ENCODE measurements at places on chromosomes 5 and 9.

DNA sequence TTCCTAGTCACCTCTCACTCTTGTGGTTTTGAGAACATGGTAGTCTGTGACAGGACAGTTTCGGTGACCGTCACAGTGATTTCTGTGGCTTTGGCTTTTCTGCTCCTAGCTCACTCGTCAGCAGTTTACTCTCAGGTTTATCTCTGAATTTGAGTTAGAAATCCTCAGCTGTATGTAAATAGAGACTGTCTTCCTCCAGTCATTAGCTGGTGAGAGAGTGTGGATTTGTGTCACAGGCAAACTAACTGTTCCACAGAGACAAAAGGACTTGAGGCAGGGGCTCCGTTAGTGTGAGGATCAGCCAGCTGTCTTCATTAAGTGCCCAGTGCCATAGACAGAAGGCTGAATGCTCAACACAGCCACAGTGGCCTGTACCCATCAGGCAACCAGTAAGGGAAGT is 131.4 kb downstream of the CD180 start:
- no peak for DNase-seq

DNA sequence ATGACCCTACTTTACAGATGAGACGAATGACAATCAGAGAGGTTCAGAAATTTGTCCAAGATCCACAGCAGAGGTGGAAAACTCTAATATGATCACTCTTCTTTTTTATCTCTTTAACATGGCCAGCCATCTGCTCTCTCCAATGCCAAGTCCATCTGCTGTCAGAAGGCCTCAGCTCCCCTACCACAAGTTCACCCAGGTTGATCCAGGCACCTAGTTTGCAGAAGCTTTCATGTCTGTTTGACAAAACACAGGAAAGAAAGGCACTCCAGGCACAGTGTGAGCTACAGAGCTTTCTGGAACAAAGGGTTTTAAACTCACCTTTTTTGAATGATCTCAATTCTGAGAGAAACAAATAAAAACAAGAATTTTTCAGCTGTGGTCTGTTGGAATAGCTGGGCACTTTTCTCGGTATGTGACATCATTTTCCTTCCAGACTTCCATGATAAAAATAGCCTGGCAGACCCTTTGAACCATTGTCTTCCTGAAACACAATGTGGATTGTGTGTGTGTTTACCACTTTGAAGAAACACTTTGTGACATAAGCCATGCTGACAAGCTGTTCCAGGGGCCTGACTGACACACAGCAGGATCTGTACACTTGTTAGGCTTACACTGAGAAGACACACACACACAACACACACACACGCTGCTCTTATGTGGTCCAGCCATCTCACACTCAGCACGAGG is 214.3 kb downstream of the AGTPBP1 start:
- DNase-seq, result no peak

GRCh38 chr9:94613003-94613402 is 19.4 kb upstream of the FBP2 start:
- DNase-seq, result no peak

DNA sequence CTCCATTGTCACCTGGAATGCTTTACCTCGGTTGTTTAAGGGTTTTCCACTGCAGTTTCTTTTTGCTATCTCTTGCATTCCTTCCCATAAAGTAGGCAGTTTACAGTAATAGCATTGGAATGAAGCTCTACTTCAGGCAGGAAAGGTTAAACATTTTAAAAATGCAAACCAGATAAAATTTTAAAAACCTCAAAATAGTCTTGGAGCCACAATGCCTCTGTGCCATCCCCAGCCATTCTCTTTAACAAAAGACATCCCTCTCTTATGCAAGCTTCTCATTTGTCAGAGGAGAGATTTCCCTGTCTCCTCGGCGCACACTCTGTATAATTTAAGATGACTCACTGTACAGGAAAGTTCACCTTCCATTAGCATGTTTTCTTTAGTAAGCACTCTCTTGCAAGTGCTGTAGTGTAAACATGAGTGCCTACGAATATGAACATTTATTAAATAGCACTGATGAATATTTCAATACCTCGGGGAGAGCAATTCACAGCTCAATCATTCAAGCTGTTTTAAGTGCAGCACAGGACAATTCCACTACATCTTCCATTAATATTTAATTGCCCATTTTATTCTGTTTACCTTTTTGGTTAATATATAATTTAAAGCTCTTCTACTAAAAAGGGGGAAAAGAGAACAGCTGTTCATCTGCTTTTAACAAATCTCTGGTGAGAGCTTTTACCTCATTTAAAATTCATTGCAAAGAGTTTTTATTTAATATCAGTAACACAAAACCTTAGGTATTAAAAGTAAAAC is 343.6 kb downstream of the SPATA31D1 start:
- DNase-seq, result no peak

DNA sequence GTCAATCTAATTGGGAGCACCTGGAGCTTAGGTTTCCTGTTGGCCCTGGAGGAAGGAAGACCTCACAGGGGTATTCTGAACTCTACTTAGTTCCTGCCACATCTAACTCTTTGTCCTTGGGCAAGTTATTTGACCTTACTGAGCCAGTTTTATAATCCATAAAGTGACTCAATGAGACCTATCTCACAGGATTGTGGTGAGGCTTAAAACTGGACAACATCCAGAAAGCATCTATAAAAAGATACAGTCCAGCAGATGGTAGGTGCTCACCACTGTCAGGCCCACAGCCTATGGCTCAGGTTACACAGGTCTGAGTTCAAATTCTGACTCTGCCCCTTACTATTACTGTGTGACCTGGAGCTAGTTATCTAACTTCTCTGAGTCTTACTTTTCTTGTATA is 23.3 kb downstream of the KCNV2 start:
- no peak for DNase-seq

DNA sequence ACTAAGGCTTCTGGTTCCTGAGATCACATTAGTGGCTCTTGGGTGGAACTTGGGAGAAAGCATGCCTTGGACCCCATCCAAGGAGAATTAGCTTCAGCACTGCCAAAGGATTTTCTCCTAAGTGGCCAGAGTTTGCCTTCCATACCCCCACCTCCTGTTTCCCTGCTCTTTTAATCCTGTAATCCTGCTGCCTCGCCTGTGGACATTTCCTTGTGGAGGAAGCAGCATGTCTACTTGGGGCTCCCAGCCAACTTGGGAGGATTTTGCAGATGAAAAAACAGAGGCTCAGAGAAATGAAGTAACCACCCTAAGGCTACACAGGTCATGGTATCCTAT is 1.6 kb downstream of the ARSI start:
- DNase-seq, result no peak

- no peak for DNase-seq
Observed at GRCh38 chr9:68780380-68780712, 75.3 kb downstream of the PIP5K1B start.

DNA sequence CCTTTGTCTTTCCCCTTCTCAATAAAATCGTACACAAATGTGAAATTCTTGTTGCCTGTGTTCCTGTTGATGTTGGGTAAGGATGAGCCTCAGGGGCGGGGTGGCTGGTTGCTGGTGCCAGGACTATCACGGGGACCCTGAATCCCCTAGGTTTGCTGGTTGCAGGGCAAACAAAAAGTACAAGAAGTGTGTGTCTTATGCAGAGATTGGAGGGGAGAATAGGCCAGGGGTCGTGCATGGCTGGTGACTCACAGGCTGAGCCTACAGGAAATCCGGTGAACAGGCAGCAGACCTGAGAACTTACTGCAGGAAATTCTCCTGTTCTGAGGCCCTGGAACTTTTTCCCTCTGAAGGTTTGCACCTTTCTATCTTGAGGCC is 5.5 kb downstream of the ANXA2R start:
- DNase-seq, result no peak

- DNase-seq, result no peak
Observed at GRCh38 chr5:7976411-7977190, 107.7 kb downstream of the MTRR start.

GRCh38 chr5:108615216-108615615 is 132.5 kb upstream of the FER start:
- no peak for DNase-seq

GRCh38 chr9:68913054-68913453 is 100.9 kb downstream of the PRKACG start:
- DNase-seq, result no peak

DNA sequence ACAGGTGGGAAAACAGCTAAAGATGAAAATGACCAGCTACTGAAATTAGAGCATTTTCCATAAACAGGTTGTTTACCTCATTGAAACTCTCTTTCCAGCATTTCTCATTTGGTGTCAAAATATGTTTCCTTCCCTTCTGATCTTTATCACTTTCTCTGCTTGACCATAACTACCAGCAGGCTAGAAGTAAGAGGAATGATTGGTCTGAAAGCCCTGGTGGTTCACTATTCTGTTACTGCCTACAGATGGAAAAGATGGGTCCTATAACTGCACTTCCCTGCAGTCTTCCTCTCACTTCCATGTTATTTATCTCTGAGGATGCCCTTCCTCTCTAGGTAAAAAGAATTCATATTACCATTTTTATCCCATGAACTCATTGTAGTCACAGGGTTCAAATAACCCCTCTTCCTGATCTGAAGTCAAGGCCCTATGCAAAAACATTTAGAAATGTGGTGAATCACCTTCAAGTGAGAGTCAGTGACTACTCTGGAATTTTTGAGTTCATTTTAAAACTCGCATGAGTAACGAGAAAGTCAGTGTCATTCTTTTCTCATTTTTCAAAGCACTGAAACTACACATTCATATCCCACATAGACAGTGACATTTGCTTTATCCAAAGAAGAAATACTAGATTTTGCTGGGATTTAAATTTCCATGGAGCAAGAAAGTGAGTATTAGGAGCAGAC is 51.7 kb downstream of the ZNF474 start:
- no peak for DNase-seq

Data from naive thymus-derived CD8-positive, alpha-beta T cell (primary cell).